ENCODE measurements at places on chromosomes 2 and 18. TPM values are rescaled to one million over a fixed set of nuclear protein-coding genes. Genes with fewer than 3 reads are reported as not detected.

The ST8SIA3 gene
- total RNA-seq: not detected

The SOX11 gene
- not detected for total RNA-seq

The RNF125 gene
- total RNA-seq: 3.5 TPM

The EFR3B gene
- total RNA-seq: 0.67 TPM

The TMEM200C gene
- not detected for total RNA-seq

The IGFBP2 gene
- 248 TPM for total RNA-seq

The SERPINB7 gene
- total RNA-seq: not detected

The MPP4 gene
- 13.2 TPM for total RNA-seq

Data from mammary microvascular endothelial cell (primary cell).